CD4-positive, alpha-beta T cell treated with Interleukin-2 at 100 ng/mL for 4 hours (primary cell): ENCODE measurements at places on chromosomes 2 and 18.

DNA sequence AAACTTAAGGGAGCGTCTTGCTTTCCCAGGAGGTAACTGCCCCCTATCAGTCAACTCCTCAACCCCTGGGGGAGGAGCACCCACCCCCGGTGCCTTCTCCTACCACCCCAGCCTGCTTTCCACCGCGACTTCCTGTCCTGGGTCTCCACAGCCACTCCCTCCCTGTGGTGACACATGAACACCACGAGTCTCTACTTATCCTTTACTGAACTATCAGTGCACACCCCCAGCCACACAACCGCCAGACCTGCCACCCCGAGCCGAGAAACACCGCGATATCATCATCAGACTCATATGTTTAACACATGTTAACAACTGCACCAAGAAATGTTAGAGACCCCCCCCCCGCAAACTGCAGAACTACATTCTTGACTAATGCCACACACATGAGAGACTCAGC is 43.3 kb downstream of the LONRF2 start:
- DNase-seq, result no peak

- DNase-seq, result no peak
These were observed 540 bp upstream of the RAB10 start for GRCh38 chr2:26033270-26033817.

- no peak for DNase-seq
These were observed 486.8 kb downstream of the PARD3B start for GRCh38 chr2:205032093-205032551.

GRCh38 chr2:79487399-79487798 is 25.5 kb upstream of the CTNNA2 start:
- no peak for DNase-seq

DNA sequence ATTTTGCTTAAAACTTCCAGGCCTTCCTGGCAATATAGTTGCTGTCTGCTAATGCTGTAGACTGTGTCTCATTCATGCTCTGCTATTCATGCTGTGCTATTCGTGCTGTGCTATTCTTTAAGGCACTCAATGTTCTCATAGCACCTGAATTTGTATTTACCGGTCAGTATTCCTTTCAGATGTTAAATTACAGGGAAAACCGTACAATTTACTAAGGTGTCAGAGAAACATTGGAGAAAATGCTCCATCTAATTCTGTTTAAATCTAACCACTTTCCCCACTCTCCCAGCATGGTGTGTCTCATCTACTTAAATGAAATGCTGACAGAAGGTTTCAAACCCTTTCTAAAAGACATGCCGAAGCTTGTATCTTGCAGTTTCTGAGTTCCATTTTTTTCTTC is 25.0 kb downstream of the FAM171B start:
- no peak for DNase-seq

GRCh38 chr2:232385660-232386489 is 7.3 kb downstream of the ALPP start:
- no peak for DNase-seq

DNA sequence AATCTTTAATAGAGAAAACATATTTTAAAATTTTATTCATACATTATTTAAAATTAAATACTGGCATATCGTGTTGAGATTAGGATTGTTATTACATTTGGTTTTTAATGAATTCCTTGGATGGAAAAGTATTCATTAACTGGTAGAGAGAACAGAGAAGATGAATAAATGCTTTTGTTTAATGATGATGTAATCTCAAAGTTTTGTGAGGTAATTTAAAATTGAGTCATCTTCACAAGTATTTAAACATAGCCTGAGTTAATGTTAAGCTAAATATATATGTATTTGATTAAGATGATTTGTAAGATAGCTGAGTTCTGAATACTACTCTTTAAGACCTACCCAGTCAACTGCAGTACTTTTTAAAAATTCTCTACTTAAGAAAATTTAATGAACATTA is 713.4 kb upstream of the VRK2 start:
- no peak for DNase-seq

DNA sequence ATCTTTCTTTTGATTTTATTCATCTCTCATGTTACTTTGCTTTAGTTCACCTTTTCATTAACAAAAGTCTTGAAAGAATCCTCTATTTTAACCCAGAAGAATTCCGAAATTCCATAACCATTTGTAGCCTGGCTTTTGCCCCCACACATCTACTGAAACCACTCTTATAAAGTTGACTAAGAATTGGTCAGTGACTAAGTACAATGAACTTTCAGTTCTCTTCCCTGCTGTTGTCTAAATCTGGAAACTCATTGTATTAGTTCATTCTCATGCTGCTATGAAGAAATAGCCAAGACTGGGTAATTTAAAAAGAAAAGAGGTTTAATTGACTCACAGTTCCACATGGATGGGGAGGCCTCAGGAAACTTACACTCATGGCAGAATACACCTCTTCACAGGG is 49.9 kb upstream of the PNPT1 start:
- DNase-seq, result no peak

DNA sequence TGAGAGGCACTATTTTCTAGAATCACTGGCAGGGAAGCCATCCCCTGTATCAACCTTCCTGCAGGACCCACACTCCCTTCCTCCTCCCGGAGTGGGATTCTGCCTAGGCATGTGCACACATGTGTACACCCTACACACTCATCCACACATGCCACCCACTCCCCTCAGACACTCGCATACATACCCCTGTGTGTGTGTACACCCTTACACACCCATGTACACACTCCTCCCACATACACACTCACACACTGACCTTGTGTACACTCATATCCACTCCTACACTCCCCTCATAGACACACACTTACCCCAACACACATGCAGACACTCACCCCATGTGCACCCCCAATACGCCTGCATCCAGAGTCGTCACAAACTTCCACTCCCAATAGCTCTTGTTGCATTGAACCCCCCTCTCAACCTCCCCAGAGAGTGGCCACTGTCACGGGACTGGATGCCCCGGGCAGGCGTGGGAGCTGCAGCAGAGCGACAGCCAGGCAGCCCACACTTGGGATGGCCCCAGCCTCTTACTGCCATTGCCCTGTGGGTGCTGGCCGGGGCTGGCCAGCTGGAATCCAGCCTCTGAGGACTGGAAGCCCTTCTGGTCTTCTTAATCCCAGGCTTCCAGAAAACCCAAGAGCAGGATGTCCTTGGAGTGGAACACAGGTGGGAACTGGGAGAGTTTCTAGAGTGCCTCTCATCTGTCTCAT is 251.0 kb downstream of the LOXHD1 start:
- DNase-seq, result no peak

- DNase-seq, result no peak
These were observed 139.2 kb upstream of the ARHGAP28 start for GRCh38 chr18:6590326-6590725.
